ENCODE measurements at places on chromosomes 4 and X.
A peak's percentile ranks its signal among the peaks of the same experiment; 100 is the strongest.

- DNase-seq: no peak
Measured at GRCh38 chr4:86026720-86027119, 333.1 kb downstream of the MAPK10 start.

- peak; percentile 73 for DNase-seq
Measured at GRCh38 chr4:146577111-146577510, 55.4 kb upstream of the SLC10A7 start.

DNA sequence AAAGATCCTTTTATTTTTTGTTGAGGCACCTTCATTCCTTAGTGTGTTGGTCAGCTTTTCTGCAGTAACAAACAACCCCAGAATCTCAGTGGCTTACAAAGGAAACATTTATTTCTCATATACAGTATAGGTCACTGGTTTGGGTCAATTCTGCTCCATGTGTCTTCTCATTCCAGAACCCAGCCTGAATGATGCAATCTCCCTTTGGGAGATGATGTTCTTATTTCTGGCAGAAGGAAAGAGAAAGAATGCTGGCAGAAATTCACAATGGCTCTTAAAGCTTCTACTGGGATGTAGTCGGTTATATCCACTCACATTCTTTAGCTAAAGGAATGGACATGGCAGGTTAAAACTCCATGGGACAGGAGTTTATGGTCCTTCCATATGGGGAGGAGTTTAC lies 42.3 kb downstream of the IDS start:
- DNase-seq: peak; percentile 28

- DNase-seq: no peak
Measured at GRCh38 chrX:12986164-12986779, 11.4 kb downstream of the TMSB4X start.

DNA sequence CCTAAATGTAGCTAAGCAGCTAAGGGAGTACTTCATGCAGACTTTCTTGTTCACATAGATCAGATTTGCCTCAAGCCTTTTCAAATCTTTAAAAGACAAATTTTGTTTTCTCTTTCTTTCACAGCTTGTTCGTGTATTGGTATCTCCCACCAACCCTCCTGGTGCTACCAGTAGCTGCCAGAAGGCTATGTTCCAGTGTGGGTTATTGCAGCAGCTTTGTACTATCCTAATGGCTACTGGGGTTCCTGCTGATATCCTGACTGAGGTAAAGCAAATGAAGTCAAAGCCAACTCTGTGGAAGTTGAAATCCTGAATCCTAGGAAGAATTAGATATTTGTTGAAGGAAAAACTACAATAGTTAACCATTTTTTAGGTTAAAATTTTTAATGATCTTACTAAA lies 62.6 kb downstream of the USO1 start:
- no peak for DNase-seq

GRCh38 chrX:48715876-48716502 lies 19.5 kb downstream of the SUV39H1 start:
- DNase-seq: peak; percentile 58

DNA sequence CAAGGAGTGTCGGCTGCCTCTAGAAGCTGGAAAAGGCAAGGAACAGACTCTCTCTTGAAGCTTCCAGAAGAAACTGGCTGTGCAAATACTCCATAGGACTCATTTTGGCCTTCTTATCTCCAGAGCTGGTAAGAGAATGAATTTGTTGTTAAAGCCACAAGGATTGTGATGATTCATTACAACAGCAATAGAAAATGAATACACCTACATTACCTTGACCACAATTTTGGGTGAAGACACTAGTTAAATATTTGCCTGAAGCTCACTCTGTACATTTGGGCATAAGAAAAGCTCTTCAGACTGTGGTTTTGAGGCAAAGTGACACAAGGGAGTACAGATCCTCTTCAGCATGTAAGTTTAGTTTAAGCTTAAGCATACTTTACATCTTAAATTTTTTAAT lies 134.5 kb upstream of the TLL1 start:
- no peak for DNase-seq

DNA sequence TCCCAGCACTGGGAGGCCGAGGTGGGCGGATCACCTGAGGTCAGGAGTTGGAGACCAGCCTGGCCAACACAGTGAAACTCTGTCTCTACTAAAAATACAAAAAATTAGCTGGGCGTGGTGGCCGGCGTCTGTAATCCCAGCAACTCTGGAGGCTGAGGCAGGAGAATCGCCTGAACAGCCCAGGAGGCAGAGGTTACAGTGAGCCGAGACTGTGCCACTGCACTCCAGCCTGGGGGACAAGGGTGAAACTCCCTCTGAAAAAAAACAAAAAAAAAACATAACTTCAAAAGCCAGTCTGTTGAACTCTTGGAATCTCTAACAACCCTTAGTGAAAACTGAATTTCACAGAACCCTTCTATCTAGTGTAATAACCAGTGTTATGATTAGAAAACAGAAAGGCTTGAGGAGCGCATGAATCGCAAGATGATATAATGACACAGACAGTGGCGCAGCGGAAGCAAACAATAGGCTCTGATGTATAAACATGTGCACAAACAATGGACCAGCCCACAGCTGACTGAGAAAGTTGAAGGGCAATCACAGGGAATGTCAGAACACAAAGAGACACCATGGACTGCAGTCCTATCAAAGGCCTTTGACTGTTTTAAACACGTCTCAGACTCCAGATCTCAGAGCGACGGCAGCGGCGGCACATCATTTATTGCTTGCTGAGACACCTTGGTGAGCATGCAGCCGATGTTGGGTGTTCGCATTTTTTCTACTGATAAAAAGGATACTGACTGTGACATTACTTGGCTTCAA lies 81.6 kb downstream of the NSUN7 start:
- DNase-seq: no peak

DNA sequence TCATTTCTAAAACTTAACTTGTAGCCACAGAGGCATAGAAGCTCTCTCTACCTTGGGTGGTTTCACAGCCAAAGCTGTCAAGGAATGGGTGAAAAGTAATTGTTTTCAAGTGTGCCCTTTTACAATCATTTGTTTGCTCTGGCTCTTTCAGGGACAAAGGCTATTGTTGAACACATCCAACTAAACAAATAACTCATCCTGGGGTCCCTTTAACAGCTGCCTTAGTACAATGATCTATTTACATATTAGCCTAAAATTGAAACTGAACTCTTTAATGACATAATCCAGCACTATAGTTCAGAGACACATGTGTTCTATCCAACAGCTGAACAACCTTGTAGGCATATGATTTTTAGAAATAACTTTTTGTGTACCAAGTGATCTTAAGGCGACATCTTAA lies 3.7 kb downstream of the HHIP start:
- peak; percentile 27 for DNase-seq

- no peak for DNase-seq
Measured at GRCh38 chrX:26914232-26914631, 548.9 kb downstream of the PPP4R3C start.

- DNase-seq: no peak
Measured at GRCh38 chr4:1706358-1706757, 5.8 kb downstream of the SLBP start.

- no peak for DNase-seq
Measured at GRCh38 chrX:84735025-84735424, 232.8 kb upstream of the HDX start.

GRCh38 chr4:3813151-3814052 lies 47.2 kb downstream of the ADRA2C start:
- DNase-seq: no peak

DNA sequence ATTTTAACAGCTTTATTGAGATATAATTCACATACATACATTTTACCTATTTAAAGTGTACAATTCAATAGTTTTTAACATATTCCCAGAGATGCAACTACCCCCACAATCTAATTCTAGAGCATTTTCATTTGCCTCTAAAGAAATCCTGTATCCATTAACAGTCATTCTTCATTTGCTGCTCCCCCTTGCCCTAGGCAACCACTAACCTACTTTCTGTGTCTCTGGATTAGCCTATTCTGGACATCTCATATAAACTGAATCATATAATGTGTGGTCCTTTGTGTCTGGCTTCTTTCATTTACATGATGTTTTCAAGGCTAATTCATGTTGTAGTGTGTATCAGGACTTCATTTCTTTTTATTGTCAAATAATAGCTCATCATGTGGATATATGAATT lies 105.1 kb upstream of the GRPR start:
- no peak for DNase-seq

DNA sequence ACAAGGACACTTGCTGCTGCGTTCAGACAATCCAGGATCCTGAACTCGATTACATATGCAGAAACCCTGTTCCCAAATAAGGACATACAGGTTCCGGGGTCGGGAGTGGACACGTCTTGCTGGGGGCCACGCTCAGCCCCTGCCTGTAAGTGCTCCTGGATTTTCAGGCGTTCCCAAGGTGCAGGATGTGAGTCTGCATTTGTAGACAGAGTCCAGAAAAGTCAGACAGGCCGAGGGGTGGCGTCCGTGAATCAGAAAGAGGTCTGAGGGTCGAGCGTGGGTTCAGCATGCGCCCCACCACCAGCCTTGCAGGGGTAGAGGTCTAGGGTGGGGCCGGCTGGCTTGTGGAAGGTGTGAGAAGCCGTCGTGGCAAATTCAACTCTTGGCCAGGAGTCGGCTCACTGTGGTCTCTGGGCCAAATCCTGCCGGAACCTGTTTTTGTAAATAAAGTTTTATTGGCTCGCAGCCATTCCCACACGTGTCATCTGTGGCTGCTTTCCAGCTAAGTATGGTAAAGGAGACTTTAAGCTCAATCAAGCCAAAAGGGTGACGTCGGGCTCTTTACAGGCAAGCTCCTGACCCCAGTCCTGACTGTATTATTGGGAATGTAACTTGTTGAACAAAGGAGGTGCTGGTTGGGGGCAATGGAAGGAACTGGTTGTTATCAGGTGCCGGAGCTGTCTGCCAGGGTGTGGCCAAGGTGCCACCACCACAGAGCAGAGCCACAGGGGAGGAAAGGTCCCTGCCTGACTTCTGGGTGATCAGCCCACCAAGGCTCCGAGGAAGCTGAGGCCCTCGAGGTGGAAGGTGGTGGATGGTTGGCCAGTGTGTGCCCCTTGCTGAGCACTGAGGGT lies 7.4 kb downstream of the DOK7 start:
- peak; percentile 13 for DNase-seq

GRCh38 chr4:48899950-48900349 lies 6.6 kb downstream of the OCIAD2 start:
- DNase-seq: peak; percentile 86

GRCh38 chr4:172813359-172813923 lies 355.2 kb upstream of the GALNT7 start:
- peak; percentile 12 for DNase-seq

DNA sequence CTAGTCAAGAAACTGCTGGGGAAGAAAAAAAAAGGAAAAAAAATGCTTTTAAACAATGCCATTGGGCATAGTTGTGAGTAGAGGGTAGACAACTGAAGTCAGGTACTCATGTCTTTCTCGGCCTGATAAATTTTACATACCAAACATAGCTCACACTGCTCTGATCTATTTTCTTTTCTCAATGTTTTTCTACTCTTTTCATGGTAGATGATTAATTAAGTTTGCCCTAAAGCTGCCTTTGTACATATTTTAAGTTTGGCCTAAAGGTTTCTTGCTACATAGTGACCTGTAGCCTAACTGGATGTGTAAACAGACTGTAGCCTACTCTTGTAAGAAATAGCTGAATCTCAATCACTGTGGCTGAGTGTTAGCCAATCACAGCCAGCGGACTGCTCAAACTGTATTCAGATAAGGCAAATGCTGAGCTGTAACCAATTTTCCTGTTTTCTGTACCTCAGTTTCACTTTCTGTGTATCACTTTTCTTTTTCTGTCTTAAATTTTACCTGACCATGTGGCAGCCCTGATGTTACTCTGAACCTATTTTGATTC lies 121.0 kb downstream of the PCDH10 start:
- no peak for DNase-seq

GRCh38 chrX:154046940-154047610 lies 27.4 kb upstream of the IRAK1 start:
- peak; percentile 35 for DNase-seq

DNA sequence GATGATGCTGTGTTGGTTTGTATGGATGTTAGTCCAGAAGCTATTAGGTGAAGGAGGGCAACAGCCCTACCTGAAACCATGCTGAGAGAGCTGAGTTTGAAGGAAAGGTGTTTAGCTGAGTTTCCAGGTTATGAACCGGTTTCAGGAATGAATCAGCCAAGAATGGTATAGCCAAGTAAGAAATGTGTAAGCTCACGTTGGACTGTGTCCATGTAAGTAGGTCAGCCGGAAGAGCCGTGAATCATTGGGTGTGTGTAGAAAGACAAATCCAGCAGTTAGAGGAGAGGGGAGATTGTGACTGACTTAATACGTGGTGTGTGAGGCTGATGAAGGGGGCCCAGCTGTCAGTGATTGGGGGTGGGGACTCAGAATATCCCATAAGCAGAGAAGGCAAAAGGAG lies 77.2 kb upstream of the SPIN4 start:
- DNase-seq: no peak

DNA sequence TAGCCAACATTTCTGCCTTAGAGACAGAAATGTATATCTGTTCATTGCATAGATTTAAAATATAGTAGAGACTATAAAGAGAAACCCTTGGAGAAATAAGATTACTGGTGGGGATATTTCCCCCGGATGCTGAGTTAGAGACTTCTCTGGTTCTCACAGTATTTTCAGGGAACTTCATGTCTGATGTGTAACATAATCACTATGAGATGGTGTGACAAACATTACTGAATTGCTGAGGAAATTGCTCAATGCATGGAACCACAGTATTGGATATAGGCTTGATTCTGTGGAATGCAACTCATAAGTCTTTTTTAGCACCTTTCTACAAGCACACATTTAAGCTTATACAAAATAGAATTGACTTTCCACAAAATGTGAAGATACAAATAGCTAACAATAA lies 152.7 kb downstream of the SOWAHB start:
- no peak for DNase-seq

- no peak for DNase-seq
Measured at GRCh38 chr4:94954251-94954650, 196.5 kb downstream of the BMPR1B start.

GRCh38 chr4:182261651-182262223 lies 18.5 kb downstream of the TENM3 start:
- no peak for DNase-seq

DNA sequence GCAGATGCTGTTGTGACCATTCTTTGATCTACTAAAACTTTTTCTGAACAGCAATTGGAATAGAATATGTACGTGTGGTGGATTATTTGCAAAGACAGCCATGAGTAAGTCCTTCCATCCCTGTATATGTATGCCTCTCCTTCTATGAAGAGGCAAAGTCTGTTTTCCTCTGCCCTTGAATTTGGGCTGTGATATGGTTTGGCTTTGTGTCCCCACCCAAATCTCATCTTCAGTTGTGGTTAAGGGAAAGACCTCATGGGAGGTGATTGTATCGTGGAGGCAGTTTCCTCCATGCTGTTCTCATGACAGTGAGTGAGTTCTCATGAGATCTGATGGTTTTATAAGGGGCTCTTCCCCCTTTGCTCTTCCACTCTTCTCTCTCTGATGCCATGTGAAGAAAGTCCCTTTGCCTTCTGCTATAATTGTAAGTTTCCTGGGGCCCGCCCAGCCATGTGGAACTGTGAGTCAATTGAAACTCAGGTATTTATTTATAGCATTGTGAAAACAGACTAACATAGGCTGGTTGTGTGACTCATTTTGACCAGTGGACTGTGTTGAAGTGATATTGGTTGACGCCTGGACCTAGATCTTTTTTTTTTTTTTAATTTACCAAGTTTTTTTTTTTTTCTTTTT lies 108.3 kb upstream of the CAMK2D start:
- DNase-seq: peak; percentile 61
